SJCRH30 (cell line): ENCODE measurements at places on chromosomes 5 and 9. TPM values are rescaled to one million over a fixed set of nuclear protein-coding genes. Genes with fewer than 3 reads are reported as not detected.

IFNA2 gene
- not detected in 2 replicates for total RNA-seq

- peaks cover 28% of the 10 kb centered on the region for H3K4me1 ChIP-seq
- peak overlapping the region; percentile 93 for H3K27ac ChIP-seq
- peak overlapping the region; percentile 3; the same call in 1 of the 2 replicates for H3K4me3 ChIP-seq
- peak; percentile 99 for DNase-seq
- no peaks in the 10 kb centered on the region for H3K36me3 ChIP-seq
These were observed 13.5 kb upstream of the WDR38 start for GRCh38 chr9:124839612-124840299.

SLC36A1 gene
- total RNA-seq, result 9.0 and 9.1 TPM in 2 replicates

GRCh38 chr5:169153405-169153804 lies 147.5 kb downstream of the SLIT3 start:
- no peaks in the 10 kb centered on the region for H3K36me3 ChIP-seq
- H3K4me3 ChIP-seq, result no peak overlapping the region

GRCh38 chr5:163773226-163773625 lies 267.8 kb downstream of the MAT2B start:
- H3K4me1 ChIP-seq, result no peaks in the 10 kb centered on the region
- H3K36me3 ChIP-seq, result no peaks in the 10 kb centered on the region
- H3K27ac ChIP-seq, result no peak overlapping the region
- H3K27me3 ChIP-seq, result peaks cover 4% of the 10 kb centered on the region; the same call in 1 of the 2 replicates
- DNase-seq, result no peak

- H3K36me3 ChIP-seq, result no peaks in the 10 kb centered on the region
- no peaks in the 10 kb centered on the region for H3K4me1 ChIP-seq
- no peak overlapping the region for H3K27ac ChIP-seq
- no peak overlapping the region for H3K4me3 ChIP-seq
These were observed 21.3 kb downstream of the WNK2 start for GRCh38 chr9:93205045-93205768.

GRCh38 chr5:111223787-111224560 lies at the start of gene CAMK4:
TSS of gene CAMK4 (plus strand) at chr5:111224384. CDS start at chr5:111224484, 100 bp downstream.
- peak; percentile 86 for DNase-seq
- no peaks in the 10 kb centered on the region for H3K27me3 ChIP-seq
- H3K27ac ChIP-seq, result peak within 1 kb of the TSS; percentile 42
- H3K4me3 ChIP-seq, result peak within 1 kb of the TSS; percentile 84
- no peaks in the 10 kb centered on the region for H3K36me3 ChIP-seq
- H3K4me1 ChIP-seq, result no peaks in the 10 kb centered on the region; the same call in 1 of the 2 replicates

EIF4E1B gene
- not detected in 2 replicates for total RNA-seq

DNA sequence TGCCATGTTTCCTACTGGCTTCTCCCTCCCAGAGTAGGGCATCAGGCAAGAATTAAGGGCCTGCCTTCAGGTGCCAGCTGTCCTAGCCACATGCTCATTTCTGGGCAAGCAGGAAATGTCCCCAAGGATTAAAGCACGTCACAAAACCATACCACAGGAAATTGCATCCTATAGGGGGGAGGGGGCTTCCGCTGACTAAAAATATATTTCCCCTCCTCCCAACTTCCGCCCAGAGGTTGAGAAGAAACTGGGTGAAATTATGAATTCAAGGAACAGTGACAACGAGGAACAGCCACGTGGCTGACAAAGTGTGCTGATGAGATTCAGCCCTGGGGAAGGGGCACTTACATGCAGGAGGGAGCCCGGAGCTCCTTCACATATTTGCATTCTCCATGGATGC lies 4.1 kb downstream of the HBEGF start:
- no peak overlapping the region for H3K4me3 ChIP-seq
- no peak for DNase-seq
- peaks cover 15% of the 10 kb centered on the region for H3K4me1 ChIP-seq
- H3K27me3 ChIP-seq, result no peaks in the 10 kb centered on the region
- no peak overlapping the region for H3K27ac ChIP-seq

TMEM252 gene
- 1.5 and 2.1 TPM in 2 replicates for total RNA-seq

TMC1 gene
- total RNA-seq, result not detected in 2 replicates

DNA sequence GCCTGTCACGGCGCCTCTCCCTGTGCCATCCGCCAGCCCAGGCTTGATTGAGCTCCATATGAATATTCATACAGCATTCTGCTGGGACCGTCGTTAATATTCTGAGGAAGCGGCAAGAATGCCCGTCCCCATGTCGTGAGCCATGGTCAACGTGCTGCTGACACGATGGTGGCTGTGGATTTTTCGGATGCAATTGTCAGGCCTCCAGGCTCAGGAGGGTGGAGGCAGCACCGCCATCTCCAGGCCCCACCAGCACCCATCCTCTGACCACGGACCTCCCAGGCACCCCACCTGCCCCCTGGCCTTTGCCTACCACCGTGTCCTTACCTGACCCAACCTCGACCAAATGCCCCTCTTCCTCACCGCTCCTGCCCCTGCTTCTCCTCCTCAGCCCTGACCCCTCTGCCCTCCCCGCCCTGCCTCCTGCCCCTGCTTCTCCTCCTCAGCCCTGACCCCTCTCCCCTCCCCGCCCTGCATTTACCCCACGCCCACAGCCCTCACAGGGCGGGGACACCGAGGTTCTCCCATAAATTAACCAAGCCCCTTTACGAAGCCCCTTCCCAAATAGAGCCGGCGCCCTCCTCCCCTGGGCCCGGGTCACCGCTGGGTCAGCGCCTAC lies 9.9 kb downstream of the TMEM250 start:
- DNase-seq, result no peak
- no peak overlapping the region; the same call in 1 of the 2 replicates for H3K27ac ChIP-seq
- H3K36me3 ChIP-seq, result no peaks in the 10 kb centered on the region
- peaks cover 49% of the 10 kb centered on the region for H3K4me1 ChIP-seq
- H3K27me3 ChIP-seq, result 0 out of 2 replicates have a peak, but pooled peaks cover 2% of the 10 kb centered on the region
- H3K4me3 ChIP-seq, result no peak overlapping the region; the same call in 1 of the 2 replicates

- H3K4me1 ChIP-seq, result no peaks in the 10 kb centered on the region
- H3K27me3 ChIP-seq, result no peaks in the 10 kb centered on the region
- H3K4me3 ChIP-seq, result no peak overlapping the region
- DNase-seq, result no peak
These were observed 631.5 kb downstream of the MTRR start for GRCh38 chr5:8500426-8500825.

DNA sequence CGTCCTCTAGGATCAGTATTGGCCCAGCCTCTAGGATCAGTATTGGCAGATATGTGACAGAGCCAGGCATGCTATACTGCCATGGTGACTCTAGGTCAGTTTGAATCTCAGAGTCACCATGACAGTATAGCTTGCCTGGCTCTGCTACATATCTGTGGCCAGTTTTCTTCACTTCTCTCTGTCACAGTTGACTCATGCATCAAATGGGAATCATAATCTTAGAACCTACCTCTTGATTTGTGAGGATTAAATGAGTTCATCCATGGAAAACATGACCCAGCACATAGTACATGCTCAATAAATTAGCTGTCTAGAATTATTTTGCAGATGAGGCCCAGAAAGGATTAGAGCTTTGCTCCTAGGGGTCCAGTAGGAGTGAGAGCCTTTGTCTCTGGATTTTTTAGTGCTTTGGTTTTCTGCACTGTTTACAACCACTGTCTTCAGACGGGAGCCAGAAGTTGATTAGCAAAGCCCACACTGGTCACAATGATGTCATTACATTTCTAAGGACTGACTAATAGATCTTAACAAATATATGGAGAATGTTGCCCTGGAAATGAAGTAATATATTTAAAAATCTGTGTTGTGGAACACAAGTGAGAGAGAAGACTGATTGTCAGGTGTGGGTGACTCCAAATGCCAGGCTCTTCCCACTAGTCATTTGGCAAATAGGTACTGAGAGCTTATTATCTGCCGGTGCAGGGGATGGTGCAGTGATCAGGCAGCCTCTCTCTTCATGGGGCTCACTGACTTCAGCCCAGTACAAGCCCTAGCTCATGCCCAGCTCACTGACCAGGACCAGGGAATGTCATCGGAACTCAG lies 76.0 kb downstream of the COL15A1 start:
- no peak overlapping the region for H3K27ac ChIP-seq
- no peaks in the 10 kb centered on the region for H3K36me3 ChIP-seq
- peaks cover 22% of the 10 kb centered on the region for H3K4me1 ChIP-seq
- no peak for DNase-seq
- H3K27me3 ChIP-seq, result no peaks in the 10 kb centered on the region

PTGS1 gene
- total RNA-seq, result 0.85 and 1.2 TPM in 2 replicates

DNA sequence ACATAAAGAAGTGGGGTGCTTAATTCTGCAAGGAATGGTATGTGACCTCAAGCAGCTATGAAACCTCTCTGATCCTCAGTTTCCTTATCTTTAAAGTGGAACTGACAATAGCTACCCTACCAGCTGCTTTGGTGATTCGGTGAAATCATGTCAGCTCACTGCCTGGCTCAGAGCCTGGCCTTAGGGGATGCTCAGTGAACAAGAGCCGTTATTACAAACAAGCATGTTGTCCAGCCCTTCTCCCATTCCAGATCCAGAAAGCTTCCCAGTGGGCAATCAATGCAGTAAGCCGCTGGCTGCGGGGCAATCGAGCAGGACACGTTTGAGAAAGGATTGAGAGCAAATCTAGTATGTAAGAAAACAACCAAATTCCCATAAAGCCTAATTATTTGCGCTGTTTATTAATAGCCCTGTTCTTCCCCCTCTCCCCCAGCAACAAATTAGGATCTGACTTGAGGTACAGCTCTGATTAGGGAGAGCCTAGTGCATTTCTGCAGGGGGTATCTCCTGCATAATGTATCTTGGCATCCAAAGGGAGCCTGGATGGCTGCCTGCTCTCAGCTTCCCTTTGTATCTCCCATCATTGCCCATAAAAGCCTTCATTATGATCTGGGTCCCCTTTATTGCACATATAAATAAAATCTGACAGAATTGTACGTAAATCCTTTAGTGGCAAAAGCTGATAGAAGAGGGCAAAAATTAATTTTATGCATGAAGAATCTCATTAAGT lies 371.4 kb downstream of the TMEM232 start:
- no peak overlapping the region for H3K4me3 ChIP-seq
- no peaks in the 10 kb centered on the region for H3K27me3 ChIP-seq
- no peak overlapping the region for H3K27ac ChIP-seq
- H3K4me1 ChIP-seq, result no peaks in the 10 kb centered on the region
- no peaks in the 10 kb centered on the region for H3K36me3 ChIP-seq

- no peaks in the 10 kb centered on the region for H3K4me1 ChIP-seq
- no peaks in the 10 kb centered on the region for H3K36me3 ChIP-seq
- H3K4me3 ChIP-seq, result no peak overlapping the region
- no peak overlapping the region for H3K27ac ChIP-seq
- H3K27me3 ChIP-seq, result peaks cover 12% of the 10 kb centered on the region
- no peak for DNase-seq
These were observed 105.2 kb downstream of the RFK start for GRCh38 chr9:76289042-76289441.

DNA sequence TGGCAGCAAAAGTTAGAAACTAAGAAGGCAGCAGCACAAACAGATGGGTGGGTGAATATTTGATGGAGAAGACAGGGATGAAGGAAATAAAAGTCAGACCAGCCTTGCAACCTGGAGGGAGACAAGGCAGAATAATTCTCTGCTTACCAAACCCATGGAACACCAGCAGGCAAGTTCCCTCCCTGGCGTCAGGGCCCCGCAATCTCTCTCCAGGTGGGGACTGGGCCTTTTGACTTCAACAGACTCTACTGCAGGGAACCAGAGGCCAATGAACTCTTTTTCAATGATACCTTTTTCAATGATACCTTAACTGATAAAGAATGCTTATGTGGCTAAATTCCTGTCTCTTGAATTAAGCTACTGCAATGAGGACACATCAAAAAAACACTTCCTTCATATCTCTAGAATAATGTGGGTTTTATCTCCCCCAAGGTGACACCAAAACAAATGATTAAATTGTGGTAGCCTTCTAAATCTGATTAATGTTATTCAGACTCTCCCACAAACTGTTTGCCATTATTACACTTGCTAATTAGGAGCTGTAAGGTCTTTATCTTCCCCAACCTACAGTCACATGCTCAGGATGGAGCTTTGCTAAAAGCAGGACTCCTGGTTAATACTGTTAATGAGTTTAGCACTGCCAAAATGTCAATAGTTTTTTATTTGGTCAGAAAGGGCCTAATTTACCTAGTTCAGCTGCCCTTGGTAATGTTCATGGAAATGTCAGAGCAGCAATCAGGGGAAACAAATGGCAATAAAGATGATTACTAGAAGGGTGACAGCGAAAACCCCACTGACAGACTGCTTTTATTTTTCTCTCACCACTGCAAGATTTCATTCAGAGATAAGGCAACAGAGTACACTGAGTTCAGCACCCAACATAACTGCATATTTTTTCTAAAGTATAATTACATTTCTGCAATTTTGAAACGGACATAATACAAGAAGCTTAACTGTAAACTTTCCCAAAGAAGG lies 165.5 kb downstream of the TSSK1B start:
- H3K4me3 ChIP-seq, result no peak overlapping the region
- no peaks in the 10 kb centered on the region for H3K36me3 ChIP-seq
- peaks cover 14% of the 10 kb centered on the region; the same call in 1 of the 2 replicates for H3K4me1 ChIP-seq
- no peak for DNase-seq
- no peak overlapping the region for H3K27ac ChIP-seq
- H3K27me3 ChIP-seq, result no peaks in the 10 kb centered on the region

GRCh38 chr5:143614831-143615230 lies 197.1 kb upstream of the HMHB1 start:
- H3K4me1 ChIP-seq, result peaks cover 13% of the 10 kb centered on the region
- no peak overlapping the region for H3K27ac ChIP-seq
- H3K36me3 ChIP-seq, result no peaks in the 10 kb centered on the region
- H3K4me3 ChIP-seq, result no peak overlapping the region

OSMR gene
- total RNA-seq, result 0.03 and 0.14 TPM in 2 replicates

WDR31 gene
- 0.77 and 0.79 TPM in 2 replicates for total RNA-seq

STPG3 gene
- total RNA-seq, result not detected in 2 replicates

GRCh38 chr5:122300374-122300773 lies 11.7 kb upstream of the SNCAIP start:
- no peak overlapping the region for H3K4me3 ChIP-seq
- no peaks in the 10 kb centered on the region for H3K27me3 ChIP-seq

DNA sequence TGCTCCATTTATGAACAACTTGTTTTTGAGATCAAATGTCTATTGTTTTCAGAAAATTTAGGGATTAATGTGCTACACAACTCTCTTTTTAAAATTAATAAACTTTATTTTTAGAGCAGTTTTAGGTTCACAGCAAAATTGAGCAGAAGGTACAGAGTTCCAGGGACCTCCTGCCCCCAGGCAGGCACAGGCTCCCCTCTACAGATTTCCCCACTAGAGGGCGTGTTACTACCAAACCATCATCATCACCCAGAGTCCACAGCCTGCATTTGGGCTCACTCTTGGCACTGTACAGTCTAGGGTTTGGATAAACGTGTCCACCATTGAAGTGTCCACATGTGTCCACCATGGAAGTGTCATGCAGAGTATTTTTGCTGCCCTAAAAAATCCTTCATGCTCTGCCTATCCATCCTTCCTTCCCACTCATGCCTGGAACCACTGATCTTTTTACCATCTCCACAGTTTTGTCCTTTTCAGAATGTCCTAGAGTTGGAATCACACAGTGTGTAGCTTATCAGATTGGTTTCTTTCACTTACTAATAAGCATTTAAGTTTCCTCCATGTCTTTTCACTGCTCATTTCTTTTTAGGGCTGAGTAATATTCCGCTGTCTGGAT lies 61.7 kb downstream of the MRPL36 start:
- no peaks in the 10 kb centered on the region for H3K27me3 ChIP-seq
- no peaks in the 10 kb centered on the region for H3K36me3 ChIP-seq
- no peak overlapping the region for H3K27ac ChIP-seq
- H3K4me1 ChIP-seq, result no peaks in the 10 kb centered on the region
